ENCODE measurements at places on chromosomes 13 and 19.

DNA sequence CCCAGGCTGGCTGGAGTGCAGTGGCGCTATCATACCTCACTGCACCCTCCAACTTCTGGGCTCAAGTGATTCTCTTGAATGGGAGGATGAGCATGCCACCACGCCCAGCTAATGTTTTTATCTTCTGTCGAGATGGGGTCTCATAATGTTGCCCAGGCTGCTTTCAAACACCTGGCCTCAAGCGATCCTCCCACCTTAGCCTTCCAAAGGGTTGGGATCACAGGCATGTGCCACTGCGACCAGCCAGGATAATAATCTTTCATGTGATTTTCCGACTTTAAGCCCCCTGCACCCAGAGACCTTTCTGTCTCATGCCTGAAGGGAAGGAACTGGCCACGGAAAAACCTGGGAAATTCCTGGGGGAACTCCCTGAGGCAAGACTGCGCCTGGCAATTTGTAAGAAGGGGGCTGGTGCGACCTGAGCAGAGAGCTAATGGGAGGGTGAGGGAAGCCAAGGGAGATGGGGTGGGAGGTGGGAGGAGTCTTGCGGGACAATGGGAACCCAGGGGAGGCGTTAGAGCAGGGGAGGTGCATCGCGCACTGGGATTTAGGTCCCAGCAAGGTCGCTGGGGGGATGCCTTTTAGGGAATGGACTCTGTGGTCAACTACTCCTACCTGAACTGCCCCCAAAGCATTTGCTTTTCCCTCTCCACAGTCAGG is 1.2 kb upstream of the CCDC124 start:
- DNase-seq: no peak

GRCh38 chr13:94609196-94609595 is 7.5 kb downstream of the GPR180 start:
- no peak for DNase-seq

DNA sequence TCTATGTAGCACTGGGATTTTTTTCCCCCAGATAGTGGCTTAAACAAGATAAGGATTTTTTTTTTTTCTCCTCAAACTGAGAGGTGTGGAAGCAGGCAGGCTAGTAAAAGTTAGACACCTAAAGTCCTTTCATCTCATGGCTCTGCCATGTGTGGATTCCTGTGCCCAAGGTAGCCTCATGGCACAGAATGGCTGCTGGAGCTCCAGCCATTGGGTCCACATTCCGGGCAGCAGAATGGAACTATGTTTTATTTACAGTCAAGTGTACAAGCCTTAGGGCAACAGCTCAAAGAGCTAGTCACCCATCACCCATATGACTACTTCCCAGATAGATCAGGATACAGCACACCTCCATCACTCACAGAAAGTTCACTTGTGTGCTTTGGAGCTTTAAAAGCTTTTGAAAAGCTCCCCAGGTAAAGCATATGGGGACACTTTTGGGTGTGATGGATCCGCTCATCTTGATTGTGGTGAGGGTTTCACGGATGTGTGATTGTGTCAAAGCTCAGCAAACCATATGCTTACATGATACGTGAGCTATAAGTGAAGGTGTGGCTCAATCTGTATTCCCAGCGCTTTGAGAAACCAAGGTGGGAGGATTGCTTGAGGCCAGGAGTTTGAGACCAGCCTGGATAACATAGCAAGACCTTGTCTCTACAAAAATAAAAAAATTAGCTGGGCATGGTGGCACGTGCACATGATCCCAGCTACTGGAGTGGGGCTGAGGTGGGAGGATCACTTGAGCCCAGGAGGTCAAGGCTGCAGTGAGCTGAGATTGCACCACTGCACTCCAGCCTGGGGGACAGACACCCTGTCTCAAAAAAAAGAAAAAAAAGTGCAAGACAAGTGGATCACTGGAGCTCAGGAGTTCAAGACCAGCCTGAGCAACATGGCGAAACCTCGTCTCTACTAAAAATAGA is 18.1 kb downstream of the PGLS start:
- no peak for DNase-seq

DNA sequence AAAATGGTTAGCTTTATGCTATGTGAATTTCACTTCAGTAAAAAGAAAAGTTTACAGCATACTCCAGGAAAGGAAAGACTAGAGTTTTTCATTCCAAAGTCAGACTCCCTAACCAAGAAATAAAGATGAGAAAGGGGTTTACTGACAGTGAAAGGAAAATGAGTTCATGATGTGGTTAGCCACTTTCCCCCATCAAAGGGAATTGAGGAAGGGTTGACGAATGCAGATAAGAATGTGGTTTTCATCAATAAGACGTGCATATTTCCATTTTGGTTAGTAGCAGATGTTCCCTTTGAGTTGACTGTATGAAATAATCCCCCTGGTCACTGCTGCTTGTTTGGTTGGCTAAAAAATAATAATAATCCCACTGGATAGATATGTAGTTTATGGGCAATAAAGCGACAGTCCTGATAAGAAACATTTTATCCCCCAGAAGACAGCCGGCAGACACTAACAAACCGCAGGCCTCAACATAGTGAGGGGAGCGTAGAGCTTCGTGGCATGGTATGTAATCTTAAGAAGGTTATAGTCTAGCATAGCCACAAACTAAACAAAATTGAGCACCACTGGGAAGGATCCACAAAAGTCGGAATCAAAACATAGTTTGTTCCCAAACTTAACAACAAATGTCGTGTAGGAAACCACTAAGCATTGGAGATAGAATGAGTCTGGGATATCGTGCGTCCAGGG is 114.8 kb downstream of the COL4A2 start:
- no peak for DNase-seq

GRCh38 chr13:96707146-96707545 is 287.1 kb downstream of the OXGR1 start:
- no peak for DNase-seq

GRCh38 chr19:35313587-35313986 is 15.4 kb upstream of the CD22 start:
- DNase-seq: no peak

GRCh38 chr13:28499609-28500008 is 4.7 kb upstream of the FLT1 start:
- DNase-seq: peak; percentile 8

DNA sequence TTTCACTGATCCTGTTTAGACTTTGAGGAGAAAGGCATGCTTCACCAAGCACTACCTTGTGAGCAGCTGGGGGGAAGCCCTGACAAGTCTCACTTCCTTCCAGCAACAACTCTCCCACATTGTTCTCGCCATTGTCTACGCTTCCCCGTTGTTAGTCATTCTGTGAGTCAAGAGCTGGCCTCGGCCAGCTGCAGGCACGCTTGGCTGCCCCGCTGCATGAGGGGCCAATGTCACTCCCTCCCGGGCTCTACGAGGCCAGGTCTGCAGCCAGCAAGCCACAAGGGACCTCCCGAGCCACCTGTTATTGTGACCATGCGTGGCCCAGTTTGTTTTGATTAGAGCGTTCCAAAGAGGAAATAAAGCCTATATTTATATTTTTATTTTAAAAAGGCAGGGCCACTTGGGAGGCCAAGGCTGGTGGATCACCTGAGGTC is 220.9 kb downstream of the FOXO1 start:
- no peak for DNase-seq

DNA sequence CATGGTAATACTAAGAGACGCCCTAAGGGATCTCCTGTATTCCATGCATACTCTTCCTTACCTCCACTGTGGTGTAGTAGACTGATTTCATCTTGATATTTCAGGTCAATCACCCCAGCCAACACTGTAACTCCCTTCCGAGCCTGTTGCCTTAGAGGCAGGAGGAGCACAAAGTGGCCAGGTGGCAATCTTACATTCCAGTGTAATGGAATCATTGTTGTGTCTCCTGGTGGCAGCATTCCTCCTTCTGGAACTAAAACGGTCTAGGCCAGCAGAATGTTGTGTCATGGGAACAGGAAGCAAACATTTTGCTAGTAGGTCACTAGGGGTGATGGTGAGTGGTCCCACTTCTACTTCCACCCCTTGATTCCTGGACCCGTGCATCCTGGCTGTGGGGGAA is 405.7 kb upstream of the SLC10A2 start:
- no peak for DNase-seq

DNA sequence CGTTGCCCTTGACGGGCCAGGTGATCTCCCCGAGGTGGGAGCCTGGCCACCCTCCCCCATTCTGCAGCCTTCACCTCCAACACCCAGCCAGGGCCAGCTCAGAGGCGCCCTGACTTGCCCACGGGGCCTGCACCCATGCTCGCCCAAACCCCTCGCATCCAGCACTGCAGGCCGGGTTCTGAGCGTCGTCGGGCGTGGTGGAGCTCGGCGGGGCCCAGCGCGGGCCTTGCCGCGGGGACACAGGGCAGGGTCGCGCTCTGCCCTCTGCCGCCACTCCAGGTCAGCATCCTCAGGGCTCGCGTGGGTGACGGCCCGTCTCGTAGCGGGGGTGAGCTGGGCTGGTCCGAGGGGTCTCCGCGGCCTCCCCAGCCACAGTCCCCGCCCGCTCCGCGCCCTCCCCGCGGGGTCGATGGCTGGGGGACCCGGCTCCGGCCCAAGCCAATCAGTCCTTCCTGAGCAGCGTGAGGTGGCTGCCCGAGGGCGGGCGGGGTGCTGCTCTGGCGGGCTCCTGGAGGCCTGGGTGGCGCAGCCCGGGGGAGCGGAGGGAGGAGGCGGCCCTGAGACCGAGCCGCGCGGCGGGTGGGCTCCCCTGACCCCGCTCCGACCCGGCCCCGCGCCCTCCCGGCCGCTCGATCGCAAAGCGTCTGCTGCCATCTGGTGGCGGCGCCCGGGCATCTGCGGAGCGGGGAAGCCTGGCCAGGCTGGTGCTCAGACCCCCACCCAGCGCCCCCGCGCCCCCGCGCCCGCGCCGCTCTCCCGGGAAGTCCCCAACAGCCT is 61.4 kb downstream of the CCNE1 start:
- DNase-seq: peak; percentile 51

DNA sequence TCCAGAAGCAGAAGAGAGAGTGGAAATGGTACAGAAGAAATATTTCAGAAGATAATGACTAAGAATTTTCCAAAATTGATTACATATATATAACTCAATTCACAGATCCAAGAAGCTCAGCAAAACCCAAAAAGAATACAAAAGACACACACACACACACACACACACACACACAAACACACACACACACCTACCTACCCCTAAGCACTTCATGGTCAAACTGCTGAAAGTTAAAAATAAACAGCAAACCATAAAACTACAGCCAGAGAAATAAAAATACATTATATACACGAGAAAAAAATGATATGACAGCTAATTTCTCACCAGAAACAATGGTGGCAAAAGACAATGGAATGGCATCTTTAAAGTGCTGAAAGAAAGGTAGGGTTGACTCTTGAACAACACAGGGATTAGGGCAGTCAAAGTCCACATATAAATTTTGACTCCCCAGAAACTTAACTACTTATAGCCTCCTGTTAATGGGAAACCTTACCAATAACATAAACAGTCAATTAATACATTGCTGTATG is 49.2 kb downstream of the DIAPH3 start:
- no peak for DNase-seq

DNA sequence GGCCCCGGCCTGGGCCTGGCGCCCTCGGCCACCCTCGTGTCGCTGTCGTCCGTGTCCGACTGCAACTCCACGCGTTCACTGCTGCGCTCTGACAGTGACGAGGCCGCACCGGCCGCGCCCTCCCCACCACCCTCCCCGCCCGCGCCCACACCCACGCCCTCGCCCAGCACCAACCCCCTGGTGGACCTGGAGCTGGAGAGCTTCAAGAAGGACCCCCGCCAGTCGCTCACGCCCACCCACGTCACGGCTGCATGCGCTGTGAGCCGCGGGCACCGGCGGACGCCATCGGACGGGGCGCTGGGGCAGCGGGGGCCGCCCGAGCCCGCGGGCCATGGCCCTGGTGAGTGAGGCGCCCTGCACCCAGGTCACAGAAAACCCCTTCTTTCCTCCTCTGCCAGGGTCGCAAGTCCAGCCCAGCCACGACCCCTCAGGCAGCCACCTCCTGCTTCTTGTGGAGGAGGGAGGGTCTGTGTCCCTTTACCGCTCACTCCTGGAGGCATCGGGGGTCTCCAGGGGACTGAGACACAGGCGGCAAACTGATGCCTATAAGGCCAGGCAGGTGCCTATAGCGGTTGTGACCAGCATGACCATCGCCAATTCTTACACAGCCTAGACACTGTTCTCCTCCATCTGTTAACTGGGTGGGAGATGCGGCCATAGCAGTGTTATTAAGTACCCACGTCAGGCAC is 4.2 kb downstream of the TTC9B start:
- no peak for DNase-seq

- no peak for DNase-seq
Measured at GRCh38 chr13:78228940-78229339, 310.3 kb upstream of the EDNRB start.

GRCh38 chr13:64164435-64164834 is 2748.8 kb upstream of the PCDH20 start:
- DNase-seq: no peak

- DNase-seq: peak; percentile 65
Measured at GRCh38 chr13:42041684-42042035, 6.8 kb upstream of the DGKH start.

GRCh38 chr19:18743784-18744418 is 47.2 kb downstream of the COMP start:
- DNase-seq: no peak

DNA sequence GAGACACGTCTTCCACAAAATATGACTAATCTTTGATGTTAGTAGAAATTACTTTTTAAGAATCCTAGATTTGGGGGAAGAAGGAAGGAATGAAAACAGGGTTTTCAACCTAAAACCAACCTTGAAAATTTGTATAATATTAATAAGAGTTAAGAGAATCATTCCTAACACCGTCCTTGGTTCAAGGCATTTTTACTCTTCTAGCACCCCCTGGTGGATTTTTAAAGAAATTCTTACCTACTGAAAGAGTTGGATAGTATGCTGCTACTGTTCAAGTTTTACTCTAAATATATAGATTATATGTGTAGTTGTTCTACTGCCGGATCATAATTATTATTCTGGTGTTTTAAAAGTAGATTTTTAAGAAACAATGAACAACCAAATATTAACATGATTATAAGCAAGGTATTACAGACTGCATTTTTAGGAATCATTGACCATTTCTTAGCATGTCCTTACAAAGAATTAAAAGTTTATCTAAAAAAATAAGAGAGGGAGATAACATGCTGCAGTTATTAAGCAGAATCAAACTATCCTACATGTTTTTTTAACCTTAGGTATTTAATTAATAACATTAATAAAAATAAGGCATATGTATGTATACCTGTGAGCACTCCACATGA is 7.4 kb upstream of the SLITRK6 start:
- DNase-seq: peak; percentile 73

DNA sequence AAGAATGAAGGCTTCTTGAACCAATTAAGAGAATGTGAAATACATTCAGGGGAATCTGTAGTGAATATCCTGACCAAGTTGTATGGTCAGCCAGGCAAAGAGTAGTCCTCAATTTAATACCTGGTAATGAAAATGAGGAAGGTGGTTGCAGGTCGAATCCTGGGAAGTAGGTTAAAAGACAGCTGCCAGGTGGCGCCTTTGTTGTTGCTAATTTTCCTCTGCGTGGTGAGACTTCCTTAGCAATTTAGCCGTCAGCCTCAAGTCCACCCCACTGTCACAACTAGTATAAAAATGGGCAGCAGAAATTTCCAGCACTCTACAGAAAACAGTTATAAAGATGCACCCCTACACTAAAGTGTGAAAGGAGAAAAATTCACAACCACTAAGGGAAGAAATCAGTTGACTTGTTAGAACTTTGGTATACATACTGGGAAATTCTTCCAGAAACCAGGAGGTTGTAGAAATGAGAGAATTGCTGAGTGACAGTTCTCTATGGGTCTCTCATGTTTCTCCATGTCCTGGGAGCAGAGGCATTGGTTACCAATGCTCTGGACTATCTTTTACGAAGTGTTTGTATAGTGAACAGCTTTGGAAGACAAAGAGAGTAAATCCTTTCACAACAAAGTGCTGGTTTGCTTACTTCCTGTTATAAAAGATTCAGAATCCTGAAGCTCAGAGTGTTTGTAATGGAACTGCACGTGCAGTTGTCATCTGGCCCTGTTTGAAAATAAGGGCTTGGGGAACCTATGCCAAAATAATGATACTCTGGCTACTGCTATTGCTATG is 235.9 kb downstream of the NHLRC3 start:
- peak; percentile 34 for DNase-seq

All from SK-MEL-5 (cell line).